ENCODE measurements at places on chromosomes 2 and 18.
A peak's percentile ranks its signal among the peaks of the same experiment; 100 is the strongest.

- no peak for DNase-seq
Measured at GRCh38 chr2:138615257-138615656, 113.7 kb downstream of the SPOPL start.

GRCh38 chr2:102359527-102359926, 3.9 kb downstream of the IL18R1 start:
- no peak for DNase-seq

GRCh38 chr2:19722531-19722971, 179.2 kb downstream of the TTC32 start:
- no peak for DNase-seq

GRCh38 chr2:240129731-240130392, 6.2 kb downstream of the COPS9 start:
- no peak for DNase-seq

- DNase-seq = no peak
Measured at GRCh38 chr18:10041180-10041579, 127.4 kb downstream of the VAPA start.

GRCh38 chr18:10100941-10101701, 187.3 kb downstream of the VAPA start:
- DNase-seq = no peak

DNA sequence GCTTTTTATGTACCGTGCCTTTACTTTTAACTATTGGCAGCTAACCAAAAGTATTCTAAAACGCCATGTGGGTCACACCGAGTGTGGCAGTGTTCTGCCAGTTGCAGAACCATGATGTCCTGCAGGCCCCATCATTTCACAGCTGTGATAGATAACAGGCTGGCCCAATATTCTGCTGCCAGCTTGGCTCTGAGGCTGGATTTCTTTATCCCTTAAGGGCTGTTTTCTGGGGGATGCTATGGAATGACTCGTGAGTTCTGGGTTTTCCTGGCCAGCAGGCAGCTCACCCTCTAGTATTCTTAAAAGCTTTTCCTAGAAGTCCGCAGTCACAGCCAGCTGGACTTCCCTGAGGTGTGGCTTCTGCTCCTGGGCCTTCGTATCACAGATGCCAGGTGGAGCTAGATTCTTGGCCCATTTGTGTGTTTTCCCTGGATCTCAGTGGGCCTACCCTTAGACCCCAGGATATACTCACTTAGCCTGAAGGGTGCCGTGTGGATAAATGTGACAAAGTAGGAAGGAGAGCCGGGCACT, 41.0 kb downstream of the FHOD3 start:
- no peak for DNase-seq

DNA sequence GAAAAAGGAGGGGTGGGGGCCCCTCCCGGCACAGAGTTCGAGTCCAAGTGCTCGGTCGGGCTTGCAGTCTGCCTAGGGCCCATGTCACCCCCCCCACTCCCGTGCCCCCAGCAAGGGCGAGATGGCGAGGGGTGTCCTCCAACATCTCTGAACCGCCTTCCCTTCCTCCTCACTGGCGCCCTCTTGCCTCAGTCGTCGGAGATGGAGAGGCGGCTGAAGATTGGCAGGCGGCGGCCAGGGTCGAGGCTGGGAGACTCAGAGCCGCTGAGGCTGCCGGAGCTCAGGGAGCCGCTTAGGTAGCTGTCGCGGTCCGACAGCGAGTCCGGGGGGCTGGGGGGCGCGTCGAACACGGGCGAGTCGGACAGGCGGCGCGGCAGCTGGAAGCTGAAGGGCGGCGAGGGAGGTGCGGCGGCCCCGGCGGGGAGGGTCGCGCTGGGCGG, 2.3 kb downstream of the ZFP36L2 start:
- peak; percentile 80 for DNase-seq

- DNase-seq = no peak
Measured at GRCh38 chr2:169426069-169426663, 53.1 kb upstream of the BBS5 start.

GRCh38 chr2:171965661-171966060, 34.1 kb upstream of the METAP1D start:
- DNase-seq = peak; percentile 3

- DNase-seq = no peak
Measured at GRCh38 chr2:226256237-226256636, 543.4 kb downstream of the IRS1 start.

- no peak for DNase-seq
Measured at GRCh38 chr2:172361840-172362239, 65.5 kb upstream of the ITGA6 start.

GRCh38 chr2:101012706-101013181, 10.7 kb downstream of the RPL31 start:
- DNase-seq = peak; percentile 62

DNA sequence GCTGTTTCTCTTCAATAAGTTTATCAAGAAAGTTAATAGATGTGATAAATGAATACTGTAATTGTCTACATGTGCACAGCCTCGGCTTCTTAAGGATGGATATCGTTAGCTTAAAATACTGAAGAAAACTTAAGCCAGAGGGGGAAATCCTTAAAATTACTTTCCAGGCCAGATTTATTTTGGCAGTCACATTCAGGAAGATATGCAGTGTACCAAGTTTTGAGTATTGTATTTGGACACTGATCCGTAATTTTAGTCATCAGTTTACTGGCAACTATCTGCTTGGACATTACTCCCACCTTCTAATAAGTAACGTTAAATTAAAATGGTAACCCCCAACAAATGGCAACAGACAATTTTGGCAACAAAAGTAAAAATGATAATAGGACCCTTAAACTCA, 770.0 kb upstream of the ZEB2 start:
- DNase-seq = no peak

GRCh38 chr2:88146590-88146989, 18.7 kb upstream of the FABP1 start:
- no peak for DNase-seq

- no peak for DNase-seq
Measured at GRCh38 chr2:69097148-69097610, 84.2 kb downstream of the ANTXR1 start.

GRCh38 chr2:223797037-223797436, 40.3 kb downstream of the AP1S3 start:
- DNase-seq = no peak

DNA sequence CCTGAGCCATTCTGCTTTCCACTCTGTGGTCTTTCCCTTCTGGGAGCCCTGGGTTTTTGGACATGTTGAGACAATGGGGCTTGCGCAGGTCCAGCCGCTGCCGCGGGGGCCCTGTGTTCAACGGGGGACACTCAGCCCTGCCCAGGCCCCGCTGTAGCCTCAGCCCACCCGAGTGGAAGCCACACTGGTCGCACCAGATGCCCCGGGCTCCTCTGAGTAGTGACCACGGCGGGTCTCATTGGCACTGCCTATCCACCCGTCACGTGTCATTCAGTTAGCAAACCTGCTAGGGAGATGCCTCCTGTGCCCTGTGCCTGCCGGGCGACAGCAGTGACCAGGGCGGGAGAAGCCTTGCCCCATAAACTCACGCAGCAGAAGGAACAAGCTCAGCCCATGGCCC, 19.1 kb downstream of the D2HGDH start:
- no peak for DNase-seq

DNA sequence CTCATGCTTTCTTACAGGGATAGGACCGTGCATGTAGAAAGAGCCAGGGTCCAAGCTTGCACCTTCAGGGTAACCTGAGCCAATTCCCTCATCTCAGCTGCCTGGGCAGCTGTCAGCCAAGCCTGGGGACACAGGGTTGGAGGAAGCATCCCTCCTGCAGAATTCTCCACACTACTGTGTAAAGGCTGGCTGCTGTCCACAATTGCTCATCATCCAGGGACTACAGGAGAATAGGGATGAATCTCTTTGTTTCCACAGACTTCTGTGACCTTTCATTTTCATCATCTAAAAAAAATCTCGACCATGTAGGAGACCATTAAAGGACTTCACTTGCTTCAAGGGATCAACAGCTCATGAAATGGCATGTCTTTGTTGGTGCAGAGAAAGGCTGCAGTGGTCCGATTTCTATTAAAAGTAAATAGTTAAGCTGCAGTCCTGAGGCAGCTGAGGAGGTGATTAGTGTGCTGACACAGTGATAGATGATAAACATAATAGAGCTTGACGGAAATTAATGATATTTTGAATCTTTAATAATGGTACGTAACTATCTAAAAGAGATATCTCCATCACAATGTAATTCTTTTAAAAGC, 74.4 kb upstream of the COPS8 start:
- DNase-seq = no peak

GRCh38 chr2:32363597-32363996, 6.8 kb downstream of the BIRC6 start:
- no peak for DNase-seq

- no peak for DNase-seq
Measured at GRCh38 chr2:19538411-19538963, 180.1 kb upstream of the OSR1 start.

DNA sequence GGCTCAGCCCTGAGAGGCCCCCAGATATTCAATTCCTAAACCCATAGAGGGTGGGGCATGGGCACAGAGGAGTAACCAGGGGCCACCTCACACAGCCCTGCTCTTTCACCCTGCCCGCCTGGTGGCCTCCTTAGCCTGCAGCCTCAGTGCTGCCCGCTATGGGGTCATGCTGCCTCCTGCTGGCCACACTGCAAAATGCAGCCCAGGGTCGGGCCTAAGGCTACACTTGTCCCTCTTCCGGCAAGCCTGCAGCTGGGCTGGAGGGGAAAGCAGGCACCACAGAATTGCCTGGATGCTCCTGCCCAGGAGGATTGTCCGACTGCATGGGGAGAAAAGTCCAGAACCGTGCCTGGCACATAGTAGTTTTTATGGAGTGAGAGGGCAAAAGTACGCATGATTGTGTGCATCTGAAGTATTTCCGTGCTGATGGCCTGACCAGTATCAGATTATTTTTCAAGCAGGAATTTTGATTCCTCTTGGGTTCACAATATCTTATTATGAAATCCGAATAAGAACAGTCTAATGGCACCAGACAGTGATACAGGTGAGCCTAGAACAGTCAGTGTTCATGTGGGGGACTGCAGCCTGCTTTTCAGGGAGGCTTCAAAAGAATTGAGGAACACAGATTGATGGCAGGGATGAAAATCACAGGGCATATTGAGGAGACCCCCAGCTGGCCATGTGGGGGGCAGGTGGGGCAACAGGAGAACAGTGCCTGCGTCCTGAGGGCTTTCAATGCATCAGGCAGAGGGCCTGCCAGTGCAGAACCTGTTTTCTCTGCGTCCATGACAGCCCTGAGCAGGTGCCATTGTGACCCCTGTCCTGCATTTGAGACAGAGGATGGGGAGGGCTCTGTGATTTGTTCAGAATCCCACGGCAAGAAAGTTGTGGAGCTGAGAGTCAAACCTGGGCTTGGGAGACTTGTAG, 51.2 kb upstream of the ALPP start:
- DNase-seq = peak; percentile 84

DNA sequence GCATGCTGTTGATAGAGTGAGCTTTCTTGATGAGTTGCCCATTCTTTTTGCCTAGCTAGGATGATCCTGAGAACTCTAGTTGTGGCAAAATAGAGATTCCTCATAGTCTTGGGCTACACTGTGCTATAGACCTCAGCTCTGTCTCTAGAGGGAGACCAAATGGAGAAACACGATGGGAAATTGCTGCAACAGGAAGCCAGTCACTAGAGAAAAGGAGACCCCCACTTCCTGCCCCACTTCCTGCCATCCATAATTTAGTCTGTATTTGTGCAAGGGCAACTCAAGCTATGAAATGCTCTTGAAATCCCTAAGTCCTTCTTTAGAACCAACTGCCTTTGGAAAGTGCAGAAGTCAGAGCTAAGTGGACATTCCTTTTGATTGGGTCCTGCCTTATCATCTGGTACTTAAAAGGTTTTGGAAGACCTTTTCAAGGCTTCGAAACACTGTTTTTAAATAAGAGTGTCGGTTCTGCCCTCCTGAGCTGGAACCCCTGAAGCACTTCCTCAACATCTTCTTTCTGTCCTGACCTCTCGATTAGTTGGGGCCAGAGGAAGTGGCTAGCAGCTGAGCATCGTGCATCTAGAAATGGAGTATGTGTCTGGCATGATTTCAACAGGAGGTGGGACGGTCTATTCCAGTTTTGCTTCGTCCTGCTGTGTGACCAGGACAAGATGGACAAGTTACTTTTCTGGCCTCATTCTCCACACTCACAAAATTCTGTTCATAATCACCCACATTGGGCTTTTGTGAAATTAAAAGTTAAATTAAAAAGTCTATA, 8.6 kb upstream of the KCNE4 start:
- no peak for DNase-seq

GRCh38 chr2:111053825-111054515, 66.7 kb upstream of the BCL2L11 start:
- DNase-seq = no peak

GRCh38 chr2:232142502-232142901, 181.0 kb downstream of the DIS3L2 start:
- no peak for DNase-seq

DNA sequence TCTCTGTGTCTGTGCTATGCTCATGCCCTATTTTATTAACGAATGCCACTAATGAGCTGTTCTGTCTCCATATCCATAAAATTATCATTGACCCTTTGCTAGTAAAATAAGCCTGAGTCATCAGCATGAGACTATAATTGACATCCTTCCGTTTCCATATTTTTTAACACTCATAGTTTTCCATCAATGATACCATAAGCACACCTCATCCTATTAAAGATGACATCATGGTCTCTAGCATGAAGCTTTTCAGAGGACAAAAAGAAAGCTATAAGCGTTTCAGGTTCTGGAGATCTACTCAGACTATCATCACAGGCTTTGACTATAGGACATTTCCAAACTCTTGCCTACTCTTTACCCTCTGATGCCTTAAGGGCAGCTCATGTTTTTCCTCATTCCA, 1.2 kb upstream of the DSC2 start:
- DNase-seq = no peak

DNA sequence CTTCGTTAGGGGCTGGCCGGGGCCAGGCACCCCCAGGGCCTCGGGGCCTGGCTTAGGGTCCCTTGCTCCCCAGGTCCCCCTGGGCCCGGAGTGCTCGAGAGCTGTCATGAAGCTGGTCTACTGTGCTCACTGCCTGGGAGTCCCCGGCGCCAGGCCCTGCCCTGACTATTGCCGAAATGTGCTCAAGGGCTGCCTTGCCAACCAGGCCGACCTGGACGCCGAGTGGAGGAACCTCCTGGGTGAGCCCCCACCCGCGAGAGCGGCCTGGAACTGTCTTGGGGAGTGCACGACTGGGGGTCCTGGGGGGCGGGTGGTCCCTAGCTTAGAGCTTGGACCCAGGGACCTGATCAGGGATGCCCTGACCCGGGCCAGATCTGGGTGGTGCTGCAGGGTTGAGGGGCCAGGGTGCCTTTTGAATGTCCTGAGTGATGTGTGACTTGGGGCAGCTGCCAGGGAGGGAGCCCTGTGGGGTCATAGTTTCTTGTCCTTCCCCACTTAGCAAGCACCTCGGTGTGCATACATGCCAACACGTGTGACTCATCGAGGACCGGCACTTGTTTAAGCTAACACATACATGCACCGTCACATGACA, 27.9 kb downstream of the GPC1 start:
- no peak for DNase-seq

GRCh38 chr2:189654641-189655040, 6.6 kb upstream of the ASNSD1 start:
- no peak for DNase-seq
